ENCODE measurements at places on chromosomes 7 and 10. TPM values are rescaled to one million over a fixed set of nuclear protein-coding genes. Genes with fewer than 3 reads are reported as not detected.

Gene WEE2
- total RNA-seq, result not detected

Gene EVX1
- not detected for total RNA-seq

Gene LBX1
- total RNA-seq, result not detected

Gene FAM3C
- total RNA-seq, result 65.5 TPM

Gene TAS2R3
- total RNA-seq, result 3.2 TPM

Gene SPDYE5
- total RNA-seq, result not detected

Gene TBC1D12
- 43.1 TPM for total RNA-seq

Gene MMP21
- not detected for total RNA-seq

Gene GNGT1
- not detected for total RNA-seq

Gene CRPPA
- total RNA-seq, result 2.4 TPM

Gene FAM25A
- total RNA-seq, result not detected

Gene HOXA5
- total RNA-seq, result 5.8 TPM

Gene MUC12
- 0.59 TPM for total RNA-seq

Gene TAS2R4
- 2.9 TPM for total RNA-seq

Gene HYAL4
- not detected for total RNA-seq

Gene ANKRD1
- 27.7 TPM for total RNA-seq

Gene SDHAF3
- total RNA-seq, result 6.5 TPM

Gene FEZF1
- total RNA-seq, result not detected

Gene INSIG1
- 847 TPM for total RNA-seq

Gene ERV3-1
- total RNA-seq, result 18.9 TPM

Gene TMEM270
- not detected for total RNA-seq

Gene MRC1
- 0.36 TPM for total RNA-seq

Gene RBP3
- total RNA-seq, result not detected

Gene TMEM178B
- 1.1 TPM for total RNA-seq

Gene MMD2
- total RNA-seq, result not detected

Measured in osteoblast (primary cell).